ENCODE measurements at places on chromosomes 12 and 14.

- no peak for DNase-seq
These were observed 13.3 kb upstream of the PZP start for GRCh38 chr12:9221483-9221882.

GRCh38 chr12:80684077-80684495 lies 23.3 kb upstream of the MYF6 start:
- DNase-seq = no peak

DNA sequence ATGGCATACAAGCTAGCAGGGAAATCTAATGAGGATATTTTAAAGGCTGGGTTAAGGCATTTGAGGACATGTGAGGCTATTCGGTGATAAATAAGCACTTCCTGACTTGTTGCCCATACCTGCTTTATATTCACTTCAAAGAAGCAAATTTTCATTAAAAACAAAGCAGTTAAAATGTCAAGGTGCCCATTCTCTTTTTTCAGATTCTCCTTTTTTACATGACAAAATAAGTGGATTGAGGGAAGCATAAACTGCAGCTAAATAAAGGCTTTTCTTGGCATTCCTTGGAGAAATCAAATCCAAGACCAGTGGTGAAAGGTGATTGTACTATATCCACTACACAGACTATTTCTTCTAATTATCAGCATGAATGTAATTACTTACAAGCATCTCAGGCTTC lies 166.9 kb downstream of the PTCSC3 start:
- no peak for DNase-seq

- no peak for DNase-seq
These were observed 22.4 kb upstream of the SERPINA6 start for GRCh38 chr14:94345344-94346064.

DNA sequence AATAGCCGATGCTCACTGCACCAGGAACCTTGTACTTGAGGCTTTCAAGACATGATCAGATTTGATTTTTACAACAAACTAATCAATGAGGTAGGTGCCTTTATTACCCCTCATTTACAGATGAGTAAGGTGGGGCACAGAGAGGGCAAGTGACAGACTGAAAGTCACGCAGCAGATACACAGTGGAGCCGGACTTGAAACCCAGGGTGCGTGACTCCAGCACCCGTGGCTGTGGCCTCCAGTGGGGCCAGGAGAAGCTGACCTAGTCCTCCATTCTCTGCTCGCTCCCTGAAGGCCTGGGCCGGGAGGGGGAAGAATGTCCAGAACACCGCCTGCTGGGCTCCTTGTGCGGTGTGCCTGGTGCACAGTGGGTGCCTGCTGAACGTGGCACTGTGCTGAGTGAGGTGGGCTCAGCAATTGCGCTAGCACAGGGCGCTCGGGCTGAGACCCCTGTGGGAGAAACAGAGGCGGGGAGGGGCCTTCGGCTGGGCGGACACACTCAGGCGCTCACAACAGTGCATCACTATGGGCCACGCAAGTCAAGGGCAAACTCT lies 125.2 kb downstream of the CALM1 start:
- no peak for DNase-seq

GRCh38 chr12:25200703-25201102 lies 5.7 kb downstream of the ETFRF1 start:
- no peak for DNase-seq

DNA sequence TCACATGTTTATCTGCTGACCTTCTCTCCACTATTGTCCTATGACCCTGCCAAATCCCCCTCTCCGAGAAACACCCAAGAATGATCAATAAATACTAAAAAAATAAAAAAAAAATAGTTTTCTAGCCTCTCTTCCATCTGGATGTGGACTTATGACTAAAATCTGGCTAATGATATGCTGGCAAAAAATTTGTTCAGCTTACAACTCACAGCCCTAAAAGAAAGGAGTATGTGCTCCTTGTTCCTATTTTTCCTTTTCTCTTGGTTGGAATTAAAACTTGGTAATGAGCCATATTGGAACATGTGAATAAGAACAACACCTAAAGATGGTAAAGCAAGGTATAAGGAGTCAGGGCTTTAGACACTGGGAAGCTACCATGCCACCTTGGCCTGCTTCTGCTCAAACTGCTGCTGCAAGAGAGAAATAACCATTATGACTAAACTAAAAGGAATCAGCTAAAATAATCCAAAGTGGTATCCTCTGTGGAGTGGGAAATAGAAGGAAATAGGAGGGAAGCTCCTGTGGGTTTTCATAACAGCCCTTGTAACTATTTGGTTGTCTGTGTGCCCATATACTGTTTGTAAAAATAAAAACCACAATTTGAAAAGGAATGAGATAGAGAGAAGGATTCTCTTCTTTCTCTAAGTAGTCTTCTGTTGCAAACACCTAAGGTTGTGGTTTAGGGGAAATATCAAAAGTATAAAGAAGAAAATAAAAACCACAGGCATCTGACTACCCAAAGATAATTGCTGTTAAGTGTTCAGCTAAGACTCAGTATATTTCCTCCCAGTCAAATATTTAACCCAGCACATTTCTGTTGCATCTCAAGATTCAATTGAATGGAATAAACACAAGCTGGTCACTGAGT lies 53.8 kb downstream of the SDR9C7 start:
- DNase-seq = no peak

DNA sequence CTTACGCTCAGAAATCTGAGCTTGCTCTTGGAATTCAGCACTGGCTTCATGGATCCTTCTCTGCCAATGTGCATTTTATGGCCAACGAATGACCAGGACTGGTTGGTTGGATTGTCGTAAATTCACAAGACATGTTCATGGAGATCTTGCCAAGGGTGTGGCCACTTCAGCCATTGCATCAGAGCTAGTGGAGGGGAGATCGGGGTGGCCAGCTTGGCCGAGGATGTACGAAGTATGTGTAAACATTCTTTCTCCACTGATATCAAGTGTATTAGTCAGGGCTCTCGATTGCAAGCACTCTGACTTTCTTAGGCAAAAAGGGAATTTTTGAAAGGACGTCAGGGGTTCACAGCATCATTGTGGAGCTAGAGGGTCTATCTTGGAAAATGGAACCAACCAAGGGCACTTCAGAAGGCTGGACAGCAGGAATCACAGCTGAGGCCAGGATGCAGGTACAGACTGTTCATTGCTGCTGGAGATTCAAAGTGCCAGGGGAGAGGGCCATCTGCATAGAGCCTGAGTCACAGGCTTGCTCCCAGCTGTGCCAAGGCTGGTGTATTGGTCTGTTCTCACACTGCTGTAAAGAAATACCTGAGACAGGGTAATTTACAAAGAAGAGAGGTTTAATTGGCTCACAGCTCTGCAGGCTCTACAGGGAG lies 32.9 kb upstream of the ADGRD1 start:
- DNase-seq = no peak

- DNase-seq = no peak
These were observed 39.8 kb upstream of the LMNTD1 start for GRCh38 chr12:25592725-25593495.

- no peak for DNase-seq
These were observed 72.2 kb downstream of the VCPKMT start for GRCh38 chr14:50044042-50044651.

- DNase-seq = no peak
These were observed 4.4 kb downstream of the ZBTB42 start for GRCh38 chr14:104805326-104805678.

Data from T follicular helper cell (primary cell).